HL-60 (cell line): ENCODE measurements at places on chromosomes 1 and 21.

DNA sequence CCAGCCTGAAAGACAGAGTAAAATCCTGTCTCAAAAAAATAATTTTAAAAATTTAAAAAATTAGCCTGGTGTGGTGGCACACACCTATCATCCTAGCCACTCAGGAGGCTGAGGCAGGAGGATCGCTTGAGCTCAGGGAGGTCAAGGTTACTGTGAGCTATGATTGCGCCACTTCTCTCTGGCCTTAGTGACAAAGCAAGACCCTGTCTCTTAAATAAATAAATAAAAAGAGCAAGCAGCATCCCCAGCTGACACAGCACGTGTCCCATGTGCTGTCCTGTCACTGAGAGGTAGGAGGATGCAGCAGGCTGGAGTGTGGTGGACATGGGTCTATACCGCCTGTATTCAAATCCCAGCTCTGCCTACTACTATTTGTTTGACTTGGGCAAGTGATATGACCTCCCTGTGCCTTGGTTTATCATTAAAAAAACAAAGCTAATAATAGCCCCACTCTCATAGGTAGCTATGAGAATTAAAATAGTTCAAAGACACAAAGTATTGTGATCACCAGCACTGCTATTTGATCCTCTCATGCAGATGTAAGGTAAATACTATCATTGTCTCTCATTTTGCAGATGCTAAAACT lies 22.2 kb upstream of the ECE1 start:
- no peak for DNase-seq

GRCh38 chr1:227786673-227787512 lies 28.6 kb upstream of the PRSS38 start:
- no peak for DNase-seq

DNA sequence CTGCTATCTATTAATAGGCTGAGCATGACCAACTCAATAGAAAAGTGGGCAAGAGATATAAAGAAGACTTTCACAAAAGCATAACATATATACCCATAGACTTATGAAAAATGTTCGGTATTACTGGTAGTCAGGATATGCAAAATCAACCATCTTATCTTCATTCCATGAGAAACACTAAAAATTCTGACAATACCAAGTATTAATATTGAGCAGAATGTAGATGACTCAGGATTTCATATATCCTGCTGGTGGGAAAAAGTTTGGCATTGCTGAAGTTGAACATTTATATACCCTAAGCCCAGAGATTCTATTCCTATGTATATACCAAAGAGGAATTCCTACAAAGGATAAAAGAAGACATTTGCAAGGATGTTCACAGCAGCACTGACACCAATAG lies 138.3 kb downstream of the CLEC20A start:
- DNase-seq, result no peak

GRCh38 chr1:168636642-168637111 lies 60.3 kb downstream of the XCL1 start:
- DNase-seq, result no peak

DNA sequence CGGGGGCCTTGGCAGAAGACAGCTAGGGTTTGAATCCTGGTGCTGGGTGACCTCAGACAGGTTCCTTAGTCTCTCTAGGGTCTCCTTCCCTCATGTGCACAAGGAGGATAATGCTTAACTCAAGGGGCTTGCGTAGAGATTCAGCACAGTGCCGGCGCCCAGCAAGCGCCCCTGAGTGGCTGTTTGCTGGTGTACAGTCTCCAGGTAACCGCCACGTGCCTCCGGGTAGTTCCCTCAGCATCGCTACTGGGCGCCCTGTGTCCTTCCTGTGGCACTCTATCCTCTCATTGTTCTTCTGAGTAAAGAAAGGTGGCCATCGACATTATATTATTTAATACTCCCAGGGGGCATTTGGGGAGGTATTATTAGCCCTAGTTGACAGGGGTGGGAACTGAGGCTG lies 80.9 kb downstream of the NENF start:
- DNase-seq, result no peak

DNA sequence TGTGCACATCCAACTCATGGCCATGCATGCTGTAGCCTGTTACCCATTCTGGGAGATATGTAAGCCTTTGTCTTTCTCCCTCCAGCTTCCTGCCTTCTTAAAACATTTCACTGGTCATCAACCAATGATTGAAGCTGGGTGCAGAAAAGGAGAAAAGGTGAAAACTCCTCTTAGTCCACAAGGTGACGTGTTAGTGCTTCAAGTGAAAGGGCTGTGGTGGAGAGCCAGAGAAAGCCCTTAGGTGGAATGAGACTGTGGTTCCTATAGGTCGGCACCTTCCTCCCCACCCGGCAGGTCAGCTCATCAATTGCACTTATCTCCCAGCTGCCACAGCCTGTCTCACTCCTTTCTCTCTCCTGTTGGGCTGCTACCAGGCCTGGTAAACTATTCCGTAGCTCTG lies 30.4 kb downstream of the ERG start:
- DNase-seq, result peak; percentile 42

DNA sequence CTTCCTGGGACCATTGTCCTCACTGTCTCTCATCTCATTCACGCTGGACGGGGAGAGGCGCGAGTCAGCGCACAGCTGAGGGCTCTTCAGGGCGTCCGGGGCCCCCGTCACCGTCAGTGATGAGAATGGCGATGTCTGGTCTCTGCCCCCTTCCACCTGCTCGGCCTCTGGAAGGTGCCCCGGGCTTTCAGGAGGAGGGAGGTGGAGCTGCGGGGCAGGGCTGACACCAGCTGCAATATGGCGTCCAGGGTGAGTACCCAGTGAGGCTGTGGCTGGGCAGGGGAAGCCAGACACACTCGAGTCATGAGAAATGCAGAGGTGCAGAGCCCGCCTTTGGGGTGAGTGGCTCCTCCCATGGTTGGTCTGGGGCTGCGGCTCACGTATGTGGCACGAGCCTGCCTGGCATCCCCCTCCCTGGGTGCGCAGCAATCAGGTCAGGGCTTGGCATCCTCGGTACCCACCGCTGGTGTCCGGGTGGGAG lies 15.1 kb downstream of the MORN1 start:
- no peak for DNase-seq

GRCh38 chr1:59393211-59394180 lies 96.6 kb downstream of the FGGY start:
- DNase-seq, result no peak

DNA sequence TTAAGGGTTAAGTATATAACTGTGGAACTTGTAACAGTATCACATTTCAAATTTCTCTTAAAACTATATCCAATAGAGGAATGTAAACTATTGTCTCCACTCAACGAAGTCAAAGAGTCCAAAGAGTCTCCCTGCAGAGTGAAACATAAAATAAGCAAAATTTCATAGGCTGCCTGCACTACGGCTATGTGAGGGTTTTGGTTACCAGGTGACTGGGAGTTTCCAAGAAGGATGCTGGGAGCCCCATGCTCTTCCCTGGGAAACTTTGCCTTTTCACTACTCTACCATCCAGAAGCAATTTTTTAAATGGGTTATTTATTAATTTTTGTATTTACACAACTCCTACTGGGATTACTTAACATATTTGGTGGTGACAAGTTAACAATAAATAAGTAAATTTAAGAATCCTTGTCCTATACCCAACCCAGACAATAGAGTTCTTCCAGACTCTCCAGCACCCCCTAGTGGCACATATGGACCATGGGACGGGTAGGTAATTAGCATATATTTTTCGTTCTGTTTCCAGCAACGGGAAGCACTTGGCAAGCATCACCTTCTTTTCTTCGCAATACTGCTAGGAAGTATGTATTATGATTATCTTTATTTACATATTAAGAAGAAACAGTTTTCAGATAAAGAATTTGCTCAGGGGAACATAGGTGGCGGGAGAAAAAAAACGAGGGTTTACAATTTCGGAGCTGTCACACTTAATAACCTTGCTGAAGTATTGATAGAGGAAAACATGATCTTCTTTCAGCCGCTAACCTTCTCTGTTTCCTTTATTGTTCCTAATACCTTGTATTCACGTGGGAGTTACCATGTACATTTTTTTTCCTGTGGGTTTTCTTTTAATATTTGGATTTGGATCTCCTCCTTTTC lies 3.5 kb downstream of the FMO2 start:
- DNase-seq, result peak; percentile 46

- no peak for DNase-seq
Measured at GRCh38 chr1:155077346-155077745, 1.3 kb upstream of the EFNA3 start.

GRCh38 chr1:86137436-86137835 lies 19.1 kb downstream of the COL24A1 start:
- DNase-seq, result no peak

DNA sequence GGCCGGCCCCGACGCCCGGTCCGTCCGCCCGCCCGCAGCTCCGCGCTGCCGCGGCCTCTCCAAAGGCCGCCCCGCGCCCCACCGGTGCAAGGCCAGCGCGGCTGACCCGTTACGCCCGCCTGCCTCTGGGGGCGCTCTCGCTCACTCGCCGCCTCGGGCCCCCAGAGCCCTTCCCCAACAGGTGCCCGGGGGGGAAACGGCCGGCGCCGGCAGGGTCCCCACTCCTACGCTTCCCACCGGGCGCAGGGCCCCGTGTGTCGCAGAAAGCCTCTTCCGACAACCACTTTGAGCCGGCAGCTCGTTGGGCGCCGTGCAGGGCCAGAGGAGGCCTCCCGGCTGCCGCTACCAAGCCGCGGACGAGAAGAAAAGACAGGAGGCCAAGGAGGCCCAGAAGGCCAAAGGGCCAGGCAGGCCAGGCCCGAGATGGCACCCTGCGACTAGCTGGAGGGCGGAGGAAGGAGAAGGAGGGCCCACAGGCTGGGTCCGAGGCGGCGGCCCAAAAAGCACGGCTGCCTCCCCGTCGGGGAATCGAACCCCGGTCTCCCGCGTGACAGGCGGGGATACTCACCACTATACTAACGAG lies 64.9 kb upstream of the FCGR2A start:
- peak; percentile 65 for DNase-seq

GRCh38 chr1:240925273-240925672 lies 313.3 kb upstream of the GREM2 start:
- DNase-seq, result no peak

DNA sequence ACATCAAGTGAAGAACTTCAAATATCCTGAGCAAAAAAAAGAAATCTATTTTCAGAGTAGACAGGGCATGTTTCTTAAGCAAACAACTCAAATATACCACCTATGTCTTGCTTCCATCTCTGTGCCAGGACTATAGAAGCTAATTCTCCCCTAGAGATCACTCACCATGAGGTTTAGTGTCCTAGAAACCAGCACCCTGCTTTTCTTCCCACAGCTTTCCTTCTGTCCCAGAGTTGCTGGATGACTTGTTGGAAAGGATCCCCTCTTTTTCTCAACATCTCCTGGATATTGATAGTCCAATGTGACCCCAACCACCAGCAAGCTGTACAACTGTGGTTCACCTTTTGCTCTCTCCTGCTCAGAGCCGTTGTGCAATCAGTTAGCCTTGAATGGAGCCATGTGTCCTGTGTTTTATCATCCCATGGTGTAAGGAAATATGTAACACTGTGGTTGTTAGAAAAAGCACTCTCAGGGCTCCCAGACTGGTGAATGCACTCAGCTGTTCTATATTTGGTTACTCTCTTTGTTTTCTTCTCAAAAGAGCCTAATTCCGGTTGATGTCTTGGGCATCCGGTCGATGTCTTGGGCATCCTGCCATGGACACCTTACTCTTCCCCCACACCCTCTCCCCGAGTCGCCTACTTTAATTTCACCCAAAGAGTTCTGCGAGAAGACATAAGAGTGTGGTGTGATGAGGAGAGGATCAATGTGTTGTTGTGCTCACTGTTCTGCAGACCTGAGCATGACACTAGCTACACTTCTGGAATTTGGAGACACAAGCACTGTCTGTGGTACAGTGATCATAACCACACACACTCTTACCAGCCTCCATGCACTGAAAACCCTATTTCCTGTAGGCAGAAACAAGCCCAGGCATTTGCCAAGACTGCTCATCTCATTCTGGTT lies 1.7 kb downstream of the TNFSF4 start:
- no peak for DNase-seq

GRCh38 chr1:208756339-208756981 lies 512.3 kb upstream of the PLXNA2 start:
- DNase-seq, result no peak

DNA sequence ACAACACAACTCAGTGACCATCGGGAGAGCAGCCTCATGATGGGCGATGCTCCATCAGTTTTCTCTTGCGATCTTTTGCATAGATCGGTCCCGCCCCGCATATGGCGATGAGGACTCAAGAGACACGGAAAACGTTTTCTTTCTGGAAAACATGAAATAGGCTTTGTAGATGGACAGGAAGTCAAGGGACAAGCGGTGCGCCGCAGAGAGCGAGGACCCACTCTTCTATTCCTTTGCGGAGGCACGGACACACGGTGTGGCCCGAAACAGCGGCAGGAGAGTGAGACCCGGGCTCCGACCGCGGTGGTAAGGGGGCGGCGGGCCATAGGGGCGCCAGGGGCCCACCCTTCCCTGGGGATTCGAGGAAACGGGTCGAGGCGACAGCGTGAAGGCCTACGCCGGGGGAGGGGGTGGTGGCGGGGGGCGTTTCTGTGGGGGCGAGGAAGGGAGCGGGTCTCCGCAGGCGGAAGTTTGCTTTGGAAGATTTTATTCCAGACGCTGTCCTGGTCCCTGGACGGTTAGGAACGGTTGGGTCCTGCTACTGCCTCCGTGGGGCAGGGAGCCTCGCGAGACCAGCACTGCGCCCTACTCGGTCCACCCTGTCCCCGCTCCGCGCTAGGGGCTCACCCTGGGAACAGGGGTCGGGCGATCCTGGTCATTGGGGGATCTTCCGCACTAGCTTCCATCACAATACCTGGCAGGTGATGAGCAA lies 796 bp upstream of the TDRKH start:
- DNase-seq, result peak; percentile 7

GRCh38 chr1:23194119-23194984 lies 22.9 kb downstream of the HTR1D start:
- DNase-seq, result no peak

DNA sequence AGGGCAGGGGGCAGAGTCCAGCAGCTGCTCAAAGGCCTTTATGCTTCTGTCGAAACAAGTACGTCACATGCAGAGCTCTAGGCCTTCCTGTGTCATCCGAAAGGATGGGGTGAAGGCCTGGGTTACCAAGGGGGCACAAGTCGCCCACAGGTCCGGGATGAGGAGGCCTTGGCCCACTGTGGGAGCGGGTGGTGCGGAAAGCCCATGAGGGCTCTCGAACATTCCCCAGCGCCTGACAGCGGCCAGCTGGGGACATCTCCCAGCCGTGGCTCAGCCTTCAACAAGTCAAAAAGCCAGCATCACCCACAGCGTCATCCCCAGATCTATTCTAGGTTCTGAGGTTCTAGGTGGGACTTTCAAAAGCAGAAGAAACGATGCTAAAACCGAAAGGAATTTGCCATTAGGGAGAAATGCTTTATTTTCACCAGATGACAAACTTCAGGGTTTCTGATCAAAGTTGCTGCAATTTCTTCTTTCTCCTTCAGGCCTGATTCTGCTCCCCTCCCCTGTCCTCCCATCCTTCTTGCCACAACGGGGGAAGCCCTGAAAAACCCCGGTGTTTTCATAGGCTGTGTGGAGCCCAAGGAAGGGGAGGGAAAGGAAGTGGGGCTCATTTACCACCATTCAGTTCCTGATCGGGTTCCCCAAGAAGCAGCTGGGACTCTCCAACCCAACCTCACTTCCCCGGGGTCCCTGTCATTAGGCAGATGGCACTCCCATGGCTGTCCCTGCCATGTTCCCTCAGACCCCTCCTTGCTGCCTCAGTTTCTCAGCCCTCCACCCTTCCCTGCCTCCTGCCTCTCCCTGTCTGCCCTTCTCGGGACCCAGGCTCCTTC lies 17.6 kb downstream of the GPR137B start:
- DNase-seq, result no peak
